ENCODE measurements at places on chromosomes 1 and 21. TPM values are rescaled to one million over a fixed set of nuclear protein-coding genes. Genes with fewer than 3 reads are reported as not detected.

DNA sequence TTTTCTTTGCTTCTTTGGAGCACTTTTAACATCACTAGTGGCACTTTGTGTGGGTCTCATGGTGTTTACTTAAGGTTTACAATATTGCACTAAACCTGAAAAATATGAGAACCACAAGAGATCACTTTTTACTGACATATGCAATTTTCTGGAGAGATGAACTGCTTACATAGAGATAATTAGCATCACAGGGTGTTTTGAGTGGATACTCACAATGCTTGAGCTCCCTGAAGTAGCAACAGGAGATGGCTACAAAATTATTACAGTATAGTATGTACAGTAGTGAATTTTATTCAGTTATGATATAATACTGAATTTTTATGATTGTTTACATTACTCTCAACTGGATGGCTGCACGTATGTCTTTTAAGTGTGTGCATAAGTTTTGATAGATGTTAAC, 22.6 kb downstream of the RPRD2 start:
- H3K36me3 ChIP-seq = no peaks in the 10 kb centered on the region
- DNase-seq = no peak
- no peaks in the 10 kb centered on the region for H3K27me3 ChIP-seq
- H3K4me3 ChIP-seq = no peak overlapping the region
- peak overlapping the region; percentile 71 for H3K27ac ChIP-seq

DNA sequence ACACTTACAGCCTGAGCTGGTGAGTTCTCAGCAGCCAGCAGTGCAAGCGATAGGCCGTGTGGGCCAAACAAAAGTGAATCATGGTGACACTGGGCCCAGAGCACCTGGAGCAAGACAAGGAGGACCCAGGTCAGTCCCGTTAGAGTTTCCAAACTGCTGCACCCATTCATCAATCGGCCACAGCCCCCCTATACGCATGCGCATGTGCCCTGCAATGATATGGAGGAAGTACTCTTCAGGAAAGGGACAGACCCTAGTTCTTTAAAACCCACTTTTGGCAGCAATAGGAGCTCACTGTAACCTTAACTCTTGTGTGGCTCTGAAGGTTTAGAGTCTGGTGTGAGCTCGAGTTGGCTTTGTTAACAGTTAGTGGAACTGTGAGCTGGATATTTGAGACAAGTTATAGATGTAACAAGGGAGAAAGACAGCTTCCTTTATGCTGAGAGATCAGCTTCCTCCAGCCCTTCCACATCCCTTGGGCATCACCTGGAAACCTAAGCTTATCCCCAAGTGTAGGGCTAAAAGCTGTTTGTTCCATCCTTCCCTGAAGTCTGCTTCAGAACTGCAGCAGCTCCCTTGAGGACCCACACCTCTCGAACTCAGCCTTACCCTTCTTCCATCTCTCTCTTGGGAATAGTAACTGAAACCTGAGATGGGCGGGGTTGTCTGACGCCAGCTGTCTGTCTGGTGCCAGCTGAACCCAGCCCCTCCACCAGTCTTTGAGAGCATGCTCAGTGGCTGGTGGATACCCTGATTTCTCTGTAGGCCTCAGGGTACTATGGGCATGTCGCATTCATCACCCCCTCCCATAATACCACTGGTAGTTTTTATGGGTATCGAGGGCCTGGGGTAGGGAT, 17.7 kb downstream of the NMNAT1 start:
- H3K4me1 ChIP-seq = peaks cover 7% of the 10 kb centered on the region
- no peaks in the 10 kb centered on the region for H3K36me3 ChIP-seq
- H3K27ac ChIP-seq = no peak overlapping the region
- H3K4me3 ChIP-seq = no peak overlapping the region
- DNase-seq = no peak
- no peaks in the 10 kb centered on the region for H3K27me3 ChIP-seq

GRCh38 chr21:35512346-35512745, 463.2 kb upstream of the RUNX1 start:
- no peaks in the 10 kb centered on the region for H3K27me3 ChIP-seq
- peaks cover 7% of the 10 kb centered on the region for H3K4me1 ChIP-seq
- no peak for DNase-seq
- no peak overlapping the region for H3K27ac ChIP-seq
- H3K4me3 ChIP-seq = no peak overlapping the region

Gene ANGPTL7
- not detected for total RNA-seq
